Urinary bladder (tissue), 4 donors: ENCODE measurements at places on chromosomes 16 and 17. TPM values are rescaled to one million over a fixed set of nuclear protein-coding genes. Genes with fewer than 3 reads are reported as not detected.

The BEAN1 gene
- polyA plus RNA-seq = 1.0 TPM

The HS3ST4 gene
- polyA plus RNA-seq = 0.19 TPM

The ENPP7 gene
- not detected for polyA plus RNA-seq

The CTF1 gene
- 16.8 TPM for polyA plus RNA-seq

The MIEN1 gene
- polyA plus RNA-seq = 60.5 TPM

The BAIAP3 gene
- polyA plus RNA-seq = 2.7 TPM

The KRT24 gene
- 4.7 TPM for polyA plus RNA-seq

The ZCCHC14 gene
- 16.6 TPM for polyA plus RNA-seq

The NHLRC4 gene
- 1.8 TPM for polyA plus RNA-seq

The ALOX15B gene
- polyA plus RNA-seq = 5.6 TPM

The TBX21 gene
- polyA plus RNA-seq = 0.25 TPM

The PMFBP1 gene
- polyA plus RNA-seq = 0.84 TPM

The KRT33B gene
- polyA plus RNA-seq = not detected

The PARD6A gene
- 6.5 TPM for polyA plus RNA-seq

The SLFN12 gene
- 1.7 TPM for polyA plus RNA-seq

The OR1A1 gene
- polyA plus RNA-seq = not detected

The CA7 gene
- not detected for polyA plus RNA-seq

The POLR2C gene
- polyA plus RNA-seq = 75.1 TPM

The PLA2G10 gene
- 1.4 TPM for polyA plus RNA-seq

The DRC7 gene
- not detected for polyA plus RNA-seq

The FSCN2 gene
- 0.43 TPM for polyA plus RNA-seq

The CACNG4 gene
- 0.20 TPM for polyA plus RNA-seq

The TNFRSF13B gene
- polyA plus RNA-seq = 0.10 TPM

The KRTAP9-2 gene
- not detected for polyA plus RNA-seq

The SNN gene
- 28.3 TPM for polyA plus RNA-seq

The TUBB3 gene
- 16.1 TPM for polyA plus RNA-seq

The TCAP gene
- 0.73 TPM for polyA plus RNA-seq

The ARL2BP gene
- polyA plus RNA-seq = 58.3 TPM

The PDILT gene
- not detected for polyA plus RNA-seq

The CCL16 gene
- polyA plus RNA-seq = 0.29 TPM

The HS3ST3B1 gene
- 2.9 TPM for polyA plus RNA-seq

The TNS4 gene
- polyA plus RNA-seq = 5.0 TPM

The SEPTIN1 gene
- polyA plus RNA-seq = 3.5 TPM

The BCAS3 gene
- polyA plus RNA-seq = 17.6 TPM

The COX11 gene
- polyA plus RNA-seq = 70.1 TPM

The ZNF319 gene
- polyA plus RNA-seq = 11.4 TPM

The PABPN1L gene
- not detected for polyA plus RNA-seq

The ZNF668 gene
- 10.7 TPM for polyA plus RNA-seq

The HSF4 gene
- 75.2 TPM for polyA plus RNA-seq

The MYH13 gene
- polyA plus RNA-seq = 0.01 TPM

The SOX9 gene
- polyA plus RNA-seq = 1.8 TPM

The UMOD gene
- polyA plus RNA-seq = not detected

The ELMO3 gene
- polyA plus RNA-seq = 6.4 TPM

The CCL22 gene
- polyA plus RNA-seq = 0.10 TPM

The ZG16B gene
- polyA plus RNA-seq = 5.1 TPM

The KRTAP9-8 gene
- polyA plus RNA-seq = not detected

The ST6GALNAC1 gene
- polyA plus RNA-seq = 4.2 TPM

The CIBAR2 gene
- polyA plus RNA-seq = not detected

The KRTAP17-1 gene
- polyA plus RNA-seq = not detected

The TEX19 gene
- not detected for polyA plus RNA-seq

The SLX1A gene
- polyA plus RNA-seq = 42.7 TPM

The RDM1 gene
- polyA plus RNA-seq = 0.14 TPM

The SECTM1 gene
- polyA plus RNA-seq = 19.2 TPM
